ENCODE measurements at places on chromosomes 16 and 17. TPM values are rescaled to one million over a fixed set of nuclear protein-coding genes. Genes with fewer than 3 reads are reported as not detected.

- no peak for DNase-seq
Observed at GRCh38 chr16:51095890-51096626, 55.0 kb downstream of the SALL1 start.

- no peak for DNase-seq
Observed at GRCh38 chr17:57906910-57907309, 48.3 kb downstream of the CUEDC1 start.

DNA sequence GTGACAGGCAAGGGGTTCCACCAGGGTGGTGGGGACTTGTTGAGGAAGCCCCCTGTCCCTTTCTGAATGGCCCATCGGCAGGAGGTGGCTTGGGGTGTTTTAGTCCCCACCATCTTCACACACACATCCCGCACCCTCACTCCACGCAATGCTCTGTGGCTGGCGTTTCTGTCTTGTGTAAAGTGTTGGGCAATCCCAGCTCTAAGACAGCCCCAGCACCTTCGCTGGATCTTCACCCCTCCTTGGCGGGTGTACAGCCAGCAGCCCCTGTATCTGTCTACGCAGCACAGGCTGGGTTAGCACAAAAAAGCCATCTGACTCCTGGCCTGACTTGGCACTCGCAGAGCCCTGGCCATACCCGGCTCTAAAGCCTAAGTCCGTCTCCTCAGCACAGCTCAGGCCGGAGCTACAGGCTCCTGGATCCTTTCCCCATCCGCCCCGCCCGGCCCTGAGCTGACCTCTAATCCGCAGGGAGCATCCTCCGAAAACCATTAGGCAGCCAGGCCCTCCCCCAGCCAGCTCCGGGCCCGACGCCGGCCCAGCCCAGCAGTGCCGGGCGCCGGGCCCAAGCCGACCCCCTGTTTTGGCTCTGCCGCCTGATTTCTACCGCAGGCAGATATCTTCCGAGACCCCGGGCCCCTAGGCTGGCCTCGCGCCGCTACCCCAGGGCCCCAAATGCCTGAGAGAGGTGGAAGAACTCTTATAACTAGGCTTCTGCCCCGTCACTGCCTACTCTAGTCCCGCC is 42.4 kb upstream of the TAC4 start:
- no peak for DNase-seq

DNA sequence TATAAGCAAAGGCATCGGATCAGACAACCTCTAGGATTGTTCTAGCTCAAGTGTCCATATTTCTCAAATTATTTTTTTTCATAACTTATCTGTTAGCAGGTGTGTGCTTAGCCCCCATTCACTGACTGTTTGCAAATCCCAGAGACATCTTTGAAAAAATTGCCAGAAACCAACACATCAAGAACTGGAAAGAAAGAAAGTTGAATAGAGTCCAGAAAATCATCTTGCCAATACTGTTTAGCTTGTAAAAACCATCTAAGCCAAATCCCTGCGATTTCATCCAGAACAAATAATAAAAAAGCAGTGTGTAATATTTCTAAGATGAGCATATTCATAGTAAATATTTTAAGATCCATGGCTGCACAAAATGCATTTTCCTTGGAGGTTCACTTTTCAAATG is 64.5 kb downstream of the WSCD1 start:
- no peak for DNase-seq

DNA sequence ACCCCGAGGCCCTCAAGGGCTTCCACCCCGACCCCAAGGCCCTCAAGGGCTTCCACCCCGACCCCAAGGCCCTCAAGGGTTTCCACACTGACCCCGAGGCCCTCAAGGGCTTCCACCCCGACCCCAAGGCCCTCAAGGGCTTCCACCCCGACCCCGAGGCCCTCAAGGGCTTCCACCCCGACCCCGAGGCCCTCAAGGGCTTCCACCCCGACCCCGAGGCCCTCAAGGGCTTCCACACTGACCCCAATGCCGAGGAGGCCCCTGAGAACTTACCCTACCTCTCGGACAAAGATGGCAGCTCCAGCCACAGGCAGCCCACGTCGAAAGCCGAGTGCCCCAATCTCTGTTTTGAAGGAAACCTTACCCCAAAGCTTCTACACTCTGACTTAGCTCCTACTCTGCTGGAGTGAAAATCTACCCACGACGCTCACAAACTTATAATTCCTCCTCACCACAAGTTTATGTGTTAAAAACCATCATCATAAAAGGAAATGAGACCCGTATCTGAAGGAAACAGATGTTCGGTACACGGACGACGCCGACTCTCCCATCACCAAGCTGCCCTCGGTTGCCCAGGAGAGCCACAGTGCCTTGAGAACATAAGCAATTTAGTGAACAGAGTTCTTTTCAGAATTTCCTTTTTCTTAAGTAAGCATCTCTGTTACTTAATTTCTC is 61.2 kb upstream of the RPH3AL start:
- DNase-seq: no peak

DNA sequence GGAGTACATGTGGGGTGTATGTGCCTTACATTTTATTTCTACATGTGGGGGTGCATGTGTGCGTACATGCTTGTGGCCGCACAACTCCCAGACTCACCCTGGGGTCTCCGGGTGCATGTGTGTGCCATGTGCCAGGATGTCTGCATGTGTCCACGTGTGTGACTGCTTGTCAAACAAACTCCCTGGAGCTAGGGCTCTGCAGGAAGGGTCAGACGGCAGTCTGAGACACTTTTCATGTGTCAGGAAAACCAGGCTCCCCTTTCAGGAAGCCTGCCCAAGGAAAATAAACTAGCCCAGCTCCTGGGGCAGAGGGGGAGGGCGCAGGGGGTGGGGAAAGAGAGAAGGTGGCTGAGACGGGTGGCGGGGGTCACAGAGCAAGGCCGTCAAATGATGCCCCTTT is 44.7 kb downstream of the FZD2 start:
- no peak for DNase-seq

GRCh38 chr17:36506249-36506826 is 19.9 kb downstream of the ZNHIT3 start:
- DNase-seq: no peak

DNA sequence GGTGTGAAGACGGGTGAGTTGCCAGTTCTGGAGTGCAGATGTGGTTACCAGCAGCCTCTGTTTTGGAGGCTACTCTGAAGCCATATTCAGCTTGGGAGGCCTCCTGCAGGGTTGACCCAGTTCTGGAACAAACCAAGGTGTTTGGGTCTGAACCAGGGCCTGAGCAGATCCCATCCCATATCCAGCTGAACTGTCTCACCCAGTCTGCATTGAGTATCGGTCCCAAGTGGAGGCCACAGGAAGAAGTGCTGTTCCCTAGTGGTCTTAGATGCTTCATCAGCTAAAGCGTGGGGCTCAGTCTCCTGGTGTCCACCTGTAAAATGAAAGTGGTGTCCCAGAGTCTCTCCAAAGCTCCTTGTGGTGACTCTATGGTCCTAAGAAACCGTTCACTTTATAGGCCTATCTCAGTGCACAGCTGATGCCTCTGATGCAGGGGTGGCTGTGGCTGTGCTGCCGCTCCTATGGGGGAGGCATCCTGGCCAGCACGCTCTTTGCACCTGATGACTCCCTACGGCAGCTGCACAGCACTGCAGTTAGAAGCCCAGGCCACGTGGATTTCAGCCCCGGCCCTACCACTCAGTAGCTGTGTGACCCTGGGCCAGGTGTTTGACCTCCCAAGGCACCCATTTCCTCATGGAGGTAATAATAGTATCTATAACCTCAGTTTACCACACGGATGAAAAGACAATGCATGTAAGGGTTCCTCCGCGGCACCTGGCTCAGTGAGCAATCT is 21.0 kb downstream of the CBX4 start:
- DNase-seq: no peak

- peak; percentile 58 for DNase-seq
Observed at GRCh38 chr17:78142119-78142861, 3.9 kb upstream of the C17orf99 start.

- DNase-seq: no peak
Observed at GRCh38 chr17:44663095-44663494, 6.8 kb downstream of the MEIOC start.

- DNase-seq: no peak
Observed at GRCh38 chr17:81683208-81683583, 401 bp downstream of the ARL16 start.

- DNase-seq: no peak
Observed at GRCh38 chr17:8939496-8940334, 25.8 kb downstream of the PIK3R5 start.

GRCh38 chr17:80481284-80482057 is 5.1 kb upstream of the NPTX1 start:
- DNase-seq: no peak

- DNase-seq: no peak
Observed at GRCh38 chr17:61203671-61204131, 195.9 kb upstream of the TBX2 start.

- DNase-seq: peak; percentile 12
Observed at GRCh38 chr16:27853101-27853500, 210.4 kb downstream of the GSG1L start.

DNA sequence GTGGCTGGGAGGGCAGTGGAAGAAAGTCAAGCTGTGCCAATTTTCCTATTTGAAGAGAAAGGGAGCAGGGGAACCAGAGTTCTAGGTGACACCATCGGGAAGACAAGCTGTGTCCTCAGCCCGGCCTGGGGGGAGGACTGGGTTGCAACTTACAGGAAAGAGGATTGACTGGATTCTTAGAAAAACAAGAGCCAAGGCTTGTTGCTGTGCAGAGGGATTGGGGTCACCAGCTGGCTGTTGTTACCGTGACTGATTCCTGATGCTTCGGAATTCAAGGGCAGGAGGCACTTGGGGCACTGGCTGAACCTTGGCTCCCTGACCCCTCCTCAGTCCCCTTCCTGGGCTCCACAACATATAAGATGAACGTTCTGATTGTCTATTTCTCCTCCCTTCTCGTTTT is 16.8 kb upstream of the MMP2 start:
- DNase-seq: no peak

DNA sequence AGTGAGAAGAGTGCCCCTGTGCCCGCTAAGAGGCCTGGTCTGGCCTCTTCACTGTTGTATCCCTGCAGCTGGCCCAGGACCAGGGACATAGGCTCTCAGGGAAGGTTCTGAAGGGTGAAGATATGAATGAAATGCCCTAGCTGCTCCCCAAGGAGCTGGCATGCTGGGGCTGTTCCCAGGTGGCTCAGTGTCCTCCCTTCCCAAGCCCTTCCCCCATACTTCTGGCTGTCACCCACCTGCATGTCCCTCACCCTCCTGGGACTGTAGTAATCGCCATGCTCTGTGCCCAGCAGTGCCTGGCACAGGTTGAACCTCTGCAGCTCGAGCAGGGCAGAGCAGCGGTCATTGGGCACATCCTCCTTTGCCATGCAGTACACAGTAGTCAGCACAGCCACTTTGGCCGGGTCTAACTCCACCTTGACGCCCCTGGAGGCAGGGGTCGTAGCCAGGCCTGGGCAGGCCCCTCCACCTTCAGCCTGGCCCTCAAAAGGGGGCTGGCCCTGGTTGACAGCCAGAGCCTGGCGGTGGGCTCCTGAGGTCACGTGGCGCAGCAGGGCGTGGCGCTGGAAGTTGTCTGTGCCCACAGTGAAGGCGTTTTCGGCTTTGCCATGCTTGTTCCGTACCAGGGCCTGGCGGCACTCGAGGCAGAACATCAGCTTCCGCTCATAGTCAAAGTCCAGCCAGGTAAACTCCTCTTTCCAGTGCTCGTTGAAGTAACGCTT is 7.6 kb downstream of the C17orf113 start:
- no peak for DNase-seq

- DNase-seq: no peak
Observed at GRCh38 chr16:77894162-77894561, 105.8 kb downstream of the VAT1L start.

GRCh38 chr17:28957992-28958355 is 6.7 kb upstream of the PHF12 start:
- no peak for DNase-seq

GRCh38 chr16:76696876-76697275 is 419.7 kb downstream of the CNTNAP4 start:
- no peak for DNase-seq

DNA sequence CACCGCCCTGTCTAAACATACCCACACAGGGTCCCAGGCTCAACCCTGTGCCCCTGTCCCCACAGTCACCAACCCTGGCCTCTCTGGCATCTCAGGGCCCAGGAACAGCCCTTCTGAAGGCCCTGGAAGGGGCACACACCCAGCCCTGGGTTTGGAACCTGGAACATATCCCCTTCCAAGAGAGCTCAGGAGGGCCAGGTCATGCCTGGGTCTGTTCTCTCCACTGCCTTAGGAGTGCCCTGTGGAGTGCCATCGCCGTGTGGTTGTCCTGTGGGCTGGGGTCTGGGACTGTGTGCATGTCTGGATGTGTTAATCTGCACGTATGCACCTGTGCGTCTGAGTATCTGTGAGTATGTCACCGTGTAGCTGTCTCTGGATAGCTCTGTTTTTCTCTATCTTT is 45.2 kb upstream of the ACSM2B start:
- no peak for DNase-seq

GRCh38 chr17:66493283-66494019 is 191.0 kb downstream of the PRKCA start:
- DNase-seq: no peak

DNA sequence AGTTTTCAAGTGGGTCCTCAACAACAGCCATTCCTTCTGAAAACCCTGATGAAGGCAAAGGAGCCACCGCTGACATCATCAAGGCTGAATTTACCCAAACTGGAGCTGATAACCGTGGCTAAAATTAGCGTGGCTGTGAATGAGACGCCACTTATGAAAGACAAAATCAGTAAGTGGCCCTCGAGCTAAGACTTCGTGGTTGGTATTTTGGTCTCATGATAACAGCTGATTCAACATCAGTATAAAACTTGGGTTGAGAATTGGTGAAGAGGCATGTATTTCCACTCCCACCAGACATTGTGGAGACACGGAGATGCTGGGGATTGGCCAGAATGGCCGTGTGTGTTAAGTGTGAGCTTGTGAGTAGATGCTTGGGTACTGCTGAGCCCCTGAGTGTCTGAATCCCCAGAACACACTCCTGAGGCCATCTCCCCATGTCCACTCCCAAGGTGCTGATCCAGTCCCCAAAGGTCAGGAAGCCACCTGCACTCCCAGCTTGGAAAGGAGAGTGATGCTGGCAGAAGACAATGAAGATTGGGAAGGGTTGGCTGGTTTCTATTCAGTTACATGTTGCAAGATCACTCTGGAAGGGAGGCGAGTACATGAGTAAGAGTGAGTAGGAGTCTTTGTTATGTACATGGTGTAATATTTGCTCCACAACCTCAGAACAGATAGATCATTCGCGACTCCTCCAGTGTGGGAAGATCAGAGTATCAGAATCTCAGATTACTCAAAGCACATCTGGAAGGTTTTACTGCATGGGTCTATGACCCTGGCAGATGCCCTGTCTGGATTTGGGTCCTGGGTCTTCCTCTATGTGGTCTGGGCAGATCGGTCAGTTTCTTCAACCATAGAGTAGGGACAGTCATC is 207.7 kb downstream of the HS3ST3A1 start:
- no peak for DNase-seq

- no peak for DNase-seq
Observed at GRCh38 chr16:19269098-19269497, 16.4 kb upstream of the CLEC19A start.

- DNase-seq: no peak
Observed at GRCh38 chr17:74153821-74154430, 49.6 kb upstream of the RPL38 start.

- DNase-seq: no peak
Observed at GRCh38 chr16:85096921-85097320, 15.4 kb downstream of the CIBAR2 start.

Gene CARD14
- total RNA-seq: 0.13 TPM

Gene MT3
- 0.77 TPM for total RNA-seq

Gene HYDIN
- total RNA-seq: not detected

Gene NLRC3
- 0.12 TPM for total RNA-seq

Gene KRTAP2-2
- not detected for total RNA-seq

Gene KRT40
- not detected for total RNA-seq

Gene ABCC1
- 118 TPM for total RNA-seq

Gene TRAPPC1
- total RNA-seq: 121 TPM

Gene RNU2-1
- 3,390 TPM for total RNA-seq

Gene C16orf74
- total RNA-seq: 0.82 TPM

Gene CNTNAP4
- total RNA-seq: not detected

Gene CPD
- 78.1 TPM for total RNA-seq

Gene MT4
- total RNA-seq: not detected

Measured in chondrocyte (in vitro differentiated cells).